ENCODE measurements at places on chromosomes 7 and 10. TPM values are rescaled to one million over a fixed set of nuclear protein-coding genes. Genes with fewer than 3 reads are reported as not detected.

DNA sequence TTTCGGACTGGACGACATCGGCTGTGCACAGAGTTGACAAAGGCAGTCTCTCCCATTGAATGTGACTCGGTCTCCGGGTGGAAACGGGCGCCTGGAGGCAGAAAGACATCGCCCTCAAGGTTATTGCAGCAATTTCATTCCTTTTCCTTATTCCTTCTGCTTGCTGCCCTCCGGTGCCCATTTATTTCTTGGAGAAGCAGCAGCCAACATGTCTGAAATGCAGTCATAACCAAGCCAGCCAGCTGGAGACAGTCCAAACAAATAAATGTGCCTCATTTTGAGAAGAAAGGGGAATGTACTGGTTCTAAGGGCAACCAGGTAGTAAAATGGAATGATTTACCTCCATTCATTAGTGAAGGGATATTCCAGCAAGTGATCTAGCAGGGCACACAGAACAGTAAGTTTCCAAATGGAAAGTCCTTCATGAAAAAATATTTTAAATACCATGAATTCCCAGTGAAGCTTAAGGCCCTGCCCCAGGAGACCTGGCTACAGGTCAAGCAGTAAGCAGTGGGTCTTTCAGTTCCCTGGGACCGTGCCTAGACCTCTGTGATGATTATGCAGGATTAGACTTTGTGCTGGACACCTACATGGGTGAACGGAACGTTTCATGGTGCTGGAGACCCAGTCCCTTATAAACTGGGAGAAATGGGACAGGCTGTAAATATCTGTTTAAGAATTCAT is 86.6 kb downstream of the ABLIM1 start:
- DNase-seq, result no peak

DNA sequence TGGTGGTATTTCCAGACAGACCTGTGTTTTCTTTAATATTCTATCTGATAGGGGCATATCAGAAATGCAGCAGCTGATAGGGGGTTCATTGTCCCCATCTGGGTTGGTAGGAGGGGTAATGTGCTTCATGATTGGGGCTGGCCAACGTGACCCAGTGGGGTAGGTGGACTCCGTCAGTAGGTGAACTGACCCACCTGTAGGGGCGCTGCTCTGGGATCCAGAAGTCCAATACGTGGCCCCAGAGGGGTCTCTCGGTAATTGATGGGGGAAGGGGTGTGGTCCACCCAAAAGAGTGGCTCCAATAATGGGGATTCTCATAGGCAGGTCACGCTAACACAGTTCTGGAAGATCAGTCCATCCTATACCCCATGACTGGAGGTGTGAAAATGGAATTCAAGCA is 112.0 kb downstream of the PRLHR start:
- no peak for DNase-seq

- peak; percentile 90 for DNase-seq
These were observed at the start of gene GLI3 for GRCh38 chr7:42236976-42237810. Gene GLI3 (minus strand): TSS chr7:42237209. CDS start chr7:42223253, 13,956 bp downstream.

GRCh38 chr10:9342885-9343570 is 1288.5 kb downstream of the GATA3 start:
- DNase-seq, result no peak

The EGR2 gene
- 3.6 TPM for total RNA-seq

GRCh38 chr7:152177681-152178404 is 152.4 kb downstream of the GALNT11 start:
- DNase-seq, result no peak

DNA sequence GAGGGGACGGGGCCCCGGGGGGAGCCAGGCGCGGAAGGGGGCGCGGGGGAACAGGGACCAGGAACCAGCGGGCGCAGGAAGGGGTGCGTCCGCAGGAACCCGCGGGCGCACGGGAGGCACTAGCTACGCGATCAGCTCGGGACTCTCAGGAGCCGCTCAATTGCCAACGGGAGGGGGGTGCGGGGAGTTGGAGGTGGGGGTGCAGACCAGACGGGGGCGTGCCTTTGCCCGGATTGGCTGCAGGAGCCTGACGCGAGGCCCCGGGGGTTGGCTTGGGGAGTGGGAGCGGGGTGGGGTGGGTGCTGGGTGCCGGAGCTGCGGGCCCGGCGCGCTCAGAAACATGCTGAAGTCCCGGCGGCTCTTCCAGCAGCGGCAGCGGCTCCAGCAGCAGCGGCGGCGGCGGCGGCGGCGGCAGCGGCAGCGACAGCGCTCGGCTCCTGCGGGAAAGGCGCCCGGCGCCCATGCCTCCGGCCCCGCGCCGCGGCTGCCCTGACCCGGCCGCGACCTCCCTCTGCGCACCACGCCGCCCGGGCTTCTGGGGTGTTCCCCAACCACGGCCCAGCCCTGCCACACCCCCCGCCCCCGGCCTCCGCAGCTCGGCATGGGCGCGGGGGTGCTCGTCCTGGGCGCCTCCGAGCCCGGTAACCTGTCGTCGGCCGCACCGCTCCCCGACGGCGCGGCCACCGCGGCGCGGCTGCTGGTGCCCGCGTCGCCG is at the start of gene ADRB1:
ADRB1 (plus strand) TSS at position 335 of the 715 bp plus-strand sequence; CDS start at position 602, 267 bp downstream.
- peak; percentile 93 for DNase-seq

- no peak for DNase-seq
These were observed 41.4 kb downstream of the NRF1 start for GRCh38 chr7:129652914-129653313.

The PCLO gene
- total RNA-seq, result 2.9 TPM

DNA sequence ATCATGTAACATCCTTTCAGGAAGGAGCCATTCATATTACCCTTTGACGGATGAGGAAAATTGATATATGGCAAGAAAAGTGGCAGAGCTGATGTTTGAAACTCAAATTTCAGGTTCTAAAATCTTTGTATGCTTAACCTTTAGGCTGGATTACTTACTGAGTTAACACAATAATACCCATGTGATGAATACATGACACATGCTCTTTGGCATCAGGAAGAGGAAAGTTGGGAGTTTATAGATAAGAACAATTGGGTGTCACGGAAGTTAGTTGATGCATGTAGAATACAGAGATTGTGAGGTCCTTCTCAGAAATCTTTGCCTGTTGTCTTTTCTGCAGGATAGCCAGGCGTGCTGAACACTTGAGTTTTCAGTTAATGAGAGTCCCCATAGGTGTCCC is 572.1 kb upstream of the POM121L12 start:
- DNase-seq, result no peak

DNA sequence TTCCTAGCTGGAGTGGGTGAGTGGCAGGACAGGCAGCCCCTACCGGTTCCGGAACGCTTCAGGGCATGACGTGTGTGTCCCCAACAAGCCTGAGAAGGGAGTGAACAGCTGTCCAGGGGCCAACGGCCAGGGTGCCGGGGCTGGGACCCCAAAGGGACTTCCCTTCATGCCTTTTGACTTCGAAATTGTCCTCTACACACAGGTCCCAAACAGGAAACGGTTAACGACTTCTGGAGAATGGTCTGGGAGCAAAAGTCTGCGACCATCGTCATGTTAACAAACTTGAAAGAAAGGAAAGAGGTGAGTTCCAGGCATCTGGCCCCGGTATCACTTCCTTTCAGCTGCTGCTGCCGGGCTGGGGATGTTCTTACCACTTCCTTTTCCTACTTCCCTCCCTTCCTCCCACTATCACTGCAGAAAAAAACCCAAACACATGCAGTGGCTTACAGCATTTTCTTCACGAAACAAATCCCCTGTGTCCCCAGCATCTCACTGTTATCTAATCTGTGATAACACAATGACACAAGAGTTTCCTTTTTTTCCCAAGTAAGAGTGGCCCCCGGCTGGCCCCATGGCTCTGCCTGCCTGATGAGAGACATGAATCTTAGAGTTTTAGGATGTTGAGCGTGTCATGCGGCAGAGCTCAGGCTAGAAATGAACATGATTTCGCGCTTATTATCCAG is 63.2 kb downstream of the MKI67 start:
- DNase-seq, result no peak

- no peak for DNase-seq
These were observed 43.6 kb upstream of the BAMBI start for GRCh38 chr10:28633750-28634149.

The RELN gene
- total RNA-seq, result 0.37 TPM

The PLEKHS1 gene
- not detected for total RNA-seq

The EEF1AKMT2 gene
- 13.1 TPM for total RNA-seq

- DNase-seq, result no peak
These were observed 97.3 kb downstream of the MYO3A start for GRCh38 chr10:26031300-26031699.

The MYL10 gene
- total RNA-seq, result not detected

The PNLIPRP1 gene
- total RNA-seq, result 1.00 TPM

- DNase-seq, result no peak
These were observed 3.5 kb downstream of the KCP start for GRCh38 chr7:128906766-128907559.

DNA sequence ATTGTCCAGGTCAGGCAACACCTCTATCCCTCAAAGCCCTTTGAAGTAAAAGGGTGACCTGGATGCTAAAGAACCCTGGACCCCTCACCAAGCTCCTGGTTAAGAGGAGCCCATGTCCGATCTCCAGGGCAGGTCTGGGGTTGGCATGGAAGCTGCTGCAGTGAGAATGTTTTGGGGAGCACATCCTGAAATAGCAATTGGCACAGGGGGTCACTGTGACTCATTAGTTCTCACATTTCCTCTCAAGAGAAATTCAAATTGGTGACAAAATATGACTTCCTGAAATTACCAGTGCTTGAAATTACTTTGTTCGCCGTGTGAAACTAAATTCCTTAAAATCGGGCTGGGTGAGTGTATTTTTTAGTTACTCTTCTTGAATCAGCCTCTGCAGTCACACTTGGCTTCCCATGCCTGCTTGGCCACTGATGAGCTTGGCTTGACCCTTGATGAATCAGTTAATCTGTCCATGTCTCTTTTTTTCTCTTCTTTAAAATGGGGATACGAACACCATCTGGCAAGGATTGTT is 18.8 kb upstream of the ARHGAP22 start:
- no peak for DNase-seq

DNA sequence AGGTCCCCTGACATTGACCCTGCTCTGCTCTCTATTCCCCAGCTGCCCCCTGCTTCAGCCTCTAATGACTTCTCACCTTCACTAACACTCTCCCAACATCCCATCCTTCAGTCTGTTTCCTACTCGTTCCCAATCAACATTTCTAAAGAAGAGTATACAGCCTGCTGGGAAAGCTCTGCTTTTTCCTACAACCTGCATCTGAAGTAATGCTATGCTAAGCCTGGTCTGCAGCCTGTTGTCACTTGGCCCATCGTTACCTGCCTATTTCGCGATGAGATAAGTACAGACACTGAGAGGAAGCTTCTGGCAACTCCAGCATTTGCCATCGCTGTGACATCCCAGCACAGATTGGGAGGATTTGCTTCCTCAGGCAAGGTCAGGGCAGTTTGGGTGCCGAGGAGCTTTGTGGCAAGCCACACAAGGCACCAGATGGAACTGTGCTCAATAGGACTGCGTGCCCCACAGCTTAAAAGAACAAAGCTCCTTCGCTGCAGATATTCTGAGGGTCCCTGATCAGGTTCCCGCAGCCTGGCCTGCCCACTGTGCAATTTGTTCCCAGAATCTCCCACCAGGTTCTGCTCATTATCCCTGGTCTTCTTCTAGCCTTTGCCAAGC is 51.4 kb downstream of the PKD1L1 start:
- DNase-seq, result no peak

The MUC3A gene
- total RNA-seq, result 0.36 TPM

- peak; percentile 90 for DNase-seq
These were observed 45.4 kb downstream of the CHST3 start for GRCh38 chr10:72009425-72010081.

DNA sequence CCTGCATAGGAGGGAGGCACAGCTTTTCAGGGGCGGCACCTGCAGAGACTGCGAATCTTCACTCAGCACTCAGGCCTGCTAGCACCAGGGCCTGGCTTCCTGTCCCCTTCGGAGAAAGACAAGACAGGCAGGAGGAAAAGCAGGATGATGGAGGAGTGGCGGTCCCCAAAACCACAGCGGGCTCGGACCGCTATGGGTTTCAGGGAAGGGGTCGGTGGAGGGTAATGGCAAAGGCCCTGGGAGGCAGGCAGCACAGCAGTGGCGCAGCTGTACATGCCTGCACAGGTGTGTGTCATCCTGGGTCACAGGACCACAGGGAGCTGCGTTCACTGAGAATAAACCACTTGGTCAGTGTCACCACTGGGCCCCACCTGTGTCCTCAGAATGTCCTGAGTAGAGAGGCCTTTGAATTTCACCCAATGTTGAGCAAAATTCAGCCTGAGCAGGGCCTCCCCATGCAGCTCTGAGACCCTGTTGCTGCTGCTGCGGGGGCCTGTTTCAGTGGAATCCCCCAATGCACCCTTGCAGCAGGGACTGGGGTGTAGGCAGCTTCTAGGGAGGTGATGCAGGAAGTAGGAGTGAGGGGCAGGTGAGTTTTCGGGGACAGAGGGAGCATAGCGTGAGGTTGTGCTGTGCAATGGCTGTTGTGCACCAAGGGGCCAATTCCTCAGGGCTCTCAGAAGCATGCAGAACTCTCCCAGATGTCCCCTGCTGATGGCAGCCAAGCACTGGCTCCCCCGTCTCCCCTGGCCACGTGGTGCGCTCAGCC is 90.6 kb upstream of the PPP2R2D start:
- DNase-seq, result no peak

DNA sequence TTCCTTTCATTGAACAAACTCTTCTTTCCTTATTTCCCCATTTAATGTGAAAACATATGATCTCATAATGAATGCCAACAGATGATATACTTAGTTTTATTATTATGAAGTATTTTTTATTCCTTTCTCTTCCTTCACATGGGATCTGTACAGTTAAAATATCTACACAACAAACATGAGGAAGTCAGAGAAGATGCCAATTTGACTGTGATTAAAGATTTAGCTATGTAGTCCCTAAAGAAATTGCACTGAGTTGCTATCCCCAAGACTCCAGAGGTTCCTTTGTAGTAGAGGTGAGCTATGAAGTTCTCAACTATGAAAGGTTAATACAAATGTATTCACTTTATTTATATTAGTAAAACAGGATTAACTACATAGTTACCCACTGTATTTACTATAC is 60.6 kb upstream of the LRRN3 start:
- no peak for DNase-seq

The SHH gene
- not detected for total RNA-seq

- DNase-seq, result no peak
These were observed 153.3 kb upstream of the INSYN2A start for GRCh38 chr10:127349737-127350136.

The FAM25A gene
- not detected for total RNA-seq

GRCh38 chr10:119477444-119477843 is 65.1 kb downstream of the RGS10 start:
- DNase-seq, result no peak

- DNase-seq, result no peak
These were observed 283.6 kb upstream of the LRRTM3 start for GRCh38 chr10:66642217-66642616.

DNA sequence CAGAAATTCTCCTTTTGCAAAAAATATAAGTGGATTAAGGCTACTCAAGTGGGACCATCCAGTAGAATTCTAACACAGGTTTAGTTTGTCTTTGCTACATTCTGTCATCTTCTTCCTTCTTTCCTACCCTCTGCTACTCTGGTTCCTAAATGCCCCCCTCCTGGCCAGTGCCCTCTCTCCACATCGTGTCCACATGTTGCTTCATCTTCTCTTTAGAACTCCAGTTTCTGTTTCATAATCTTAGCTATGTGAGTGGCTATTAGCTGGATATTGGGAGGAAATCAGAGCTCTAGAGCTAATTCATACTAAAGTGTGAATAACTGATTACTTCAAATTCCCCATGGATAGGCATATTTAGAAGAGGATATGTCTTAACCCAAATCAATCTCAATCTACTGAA is 528.5 kb downstream of the LRMDA start:
- no peak for DNase-seq

The CPEB3 gene
- 17.6 TPM for total RNA-seq

The IL6 gene
- 3.6 TPM for total RNA-seq

GRCh38 chr10:19922236-19922963 is 106.2 kb downstream of the PLXDC2 start:
- peak; percentile 40 for DNase-seq

The CFAP46 gene
- 0.72 TPM for total RNA-seq

Measured in heart right ventricle (tissue), 16 donors.